ENCODE measurements at places on chromosomes 11 and 22.
A peak's percentile ranks its signal among the peaks of the same experiment; 100 is the strongest.

GRCh38 chr22:50303515-50303847 lies 4.0 kb downstream of the PLXNB2 start:
- no peak for DNase-seq

DNA sequence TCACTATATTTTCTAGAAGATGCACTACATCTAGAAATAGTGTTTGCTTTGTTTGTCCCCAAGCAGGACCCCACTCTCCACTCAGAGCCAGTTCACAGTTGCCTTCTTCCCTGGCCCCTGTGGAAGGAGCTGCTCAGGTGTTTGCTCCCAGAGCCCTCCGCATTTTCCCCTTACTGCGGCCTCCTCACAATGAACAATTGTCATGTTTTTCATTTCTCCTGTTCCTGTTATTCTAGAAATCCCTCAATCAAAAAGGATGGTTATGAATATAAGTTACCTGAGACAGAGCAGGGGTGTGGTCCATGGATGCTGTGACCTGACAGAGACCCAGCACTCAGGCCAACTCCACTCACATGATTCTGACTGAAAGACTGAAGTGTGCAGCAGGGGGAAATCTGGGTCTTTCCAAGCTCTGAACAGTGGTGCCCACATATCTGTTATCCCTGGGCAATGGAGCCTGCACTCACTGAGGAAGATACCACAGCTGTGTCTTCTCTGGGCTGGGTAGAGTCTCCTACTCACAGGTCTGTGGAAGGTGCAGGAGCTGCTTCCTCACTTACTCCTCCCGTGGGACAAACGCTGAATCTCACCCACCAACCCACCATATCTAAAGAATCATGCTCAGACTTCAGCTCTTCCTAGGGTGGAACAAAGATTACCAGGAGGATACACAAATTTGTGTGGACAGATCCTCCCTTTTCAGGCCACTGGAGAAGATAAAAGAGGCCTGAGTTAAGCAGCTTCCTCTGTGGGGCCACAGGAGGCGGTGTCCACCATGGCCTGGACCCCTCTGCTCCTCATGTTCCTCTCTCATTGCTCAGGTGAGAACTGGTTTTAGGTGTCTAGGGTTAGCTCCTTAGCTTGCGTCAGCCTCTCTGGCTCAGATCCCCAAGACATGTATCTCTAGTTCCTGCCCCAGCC lies 87.1 kb upstream of the TOP3B start:
- DNase-seq, result no peak

GRCh38 chr11:125264100-125265022 lies 99.8 kb downstream of the PKNOX2 start:
- no peak for DNase-seq

DNA sequence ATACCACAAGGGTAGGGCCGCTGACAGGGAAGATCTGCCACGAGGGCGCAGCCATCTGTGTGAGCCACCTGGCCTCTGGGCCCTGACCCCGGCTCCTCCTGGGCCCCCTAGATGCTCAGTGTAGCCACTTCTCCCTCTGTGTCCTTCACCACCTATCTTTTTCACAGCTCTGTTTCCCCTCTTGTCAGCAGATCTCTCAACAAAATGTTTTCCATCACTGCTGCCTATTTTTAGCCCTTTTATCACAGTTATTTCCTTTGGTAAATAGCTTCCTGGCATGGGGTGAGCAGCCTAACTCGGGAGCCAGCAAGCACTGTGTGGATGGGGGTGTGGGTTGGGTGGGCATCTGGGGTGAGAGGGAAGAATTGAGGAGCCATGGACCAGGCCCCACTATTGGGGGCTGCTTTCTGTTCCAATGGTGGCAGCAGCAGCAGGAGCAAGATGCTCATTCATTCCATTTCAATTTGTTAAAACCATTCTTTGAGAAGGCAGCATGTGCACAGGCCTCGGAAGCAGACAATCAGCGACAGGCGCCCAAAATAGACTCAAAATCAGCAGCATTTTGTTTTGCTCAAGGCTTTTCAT lies 135.2 kb upstream of the NAV2 start:
- DNase-seq, result no peak

DNA sequence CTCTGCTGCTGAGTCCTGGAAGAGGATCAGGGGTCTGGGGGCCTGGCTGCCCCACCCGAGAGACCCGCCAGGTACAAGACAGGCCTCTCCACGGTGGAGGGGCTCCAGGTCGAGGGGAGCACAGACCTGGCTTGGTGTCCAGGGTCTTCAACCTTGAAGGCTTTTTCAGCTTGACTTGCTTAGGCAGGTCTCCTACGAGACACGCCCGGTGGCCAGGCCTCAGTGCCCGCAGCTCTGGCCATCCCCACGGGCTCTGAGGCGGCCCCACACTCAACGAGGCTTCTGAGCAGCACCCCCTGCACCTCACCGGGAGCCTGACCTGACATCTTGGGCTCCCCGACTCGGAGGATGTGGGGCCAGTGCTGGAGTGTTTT lies 6.6 kb upstream of the PLXNB2 start:
- DNase-seq, result no peak

- no peak for DNase-seq
Measured at GRCh38 chr11:64583296-64584262, 7.4 kb upstream of the SLC22A12 start.

DNA sequence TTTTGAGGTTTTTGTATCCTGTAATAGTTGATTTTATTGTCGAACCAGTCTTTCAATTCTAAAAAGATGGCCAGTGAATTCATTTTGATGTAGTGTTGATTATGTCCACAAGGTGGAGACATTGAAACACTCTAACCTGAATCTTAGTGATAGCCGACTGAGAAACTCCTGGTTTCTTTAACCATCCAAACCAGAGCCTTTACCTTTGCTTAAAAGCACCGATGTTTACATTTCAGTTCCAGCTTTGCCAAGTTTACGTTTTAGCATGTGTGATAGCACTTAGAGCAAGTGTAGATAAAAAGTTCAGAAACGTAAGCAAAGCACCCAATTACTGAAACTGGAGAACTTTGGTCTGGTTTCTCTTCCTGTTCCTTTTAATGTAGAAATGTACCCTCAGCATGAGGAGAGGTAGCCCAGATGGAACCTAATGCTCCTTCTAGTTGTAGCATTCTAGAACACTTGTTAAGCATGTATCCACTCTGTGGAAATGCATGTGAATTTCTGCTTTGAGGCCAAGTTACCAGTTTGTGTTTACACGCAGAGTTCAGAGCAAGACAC lies 208.6 kb downstream of the DBX1 start:
- peak; percentile 46 for DNase-seq

- no peak for DNase-seq
Measured at GRCh38 chr11:65219930-65220213, 38.1 kb downstream of the CAPN1 start.

GRCh38 chr11:3969613-3970012 lies 114.1 kb downstream of the STIM1 start:
- DNase-seq, result no peak

- peak; percentile 35 for DNase-seq
Measured at GRCh38 chr11:73402834-73403185, 26.6 kb downstream of the RELT start.
